ENCODE measurements at places on chromosomes 11 and 22.

DNA sequence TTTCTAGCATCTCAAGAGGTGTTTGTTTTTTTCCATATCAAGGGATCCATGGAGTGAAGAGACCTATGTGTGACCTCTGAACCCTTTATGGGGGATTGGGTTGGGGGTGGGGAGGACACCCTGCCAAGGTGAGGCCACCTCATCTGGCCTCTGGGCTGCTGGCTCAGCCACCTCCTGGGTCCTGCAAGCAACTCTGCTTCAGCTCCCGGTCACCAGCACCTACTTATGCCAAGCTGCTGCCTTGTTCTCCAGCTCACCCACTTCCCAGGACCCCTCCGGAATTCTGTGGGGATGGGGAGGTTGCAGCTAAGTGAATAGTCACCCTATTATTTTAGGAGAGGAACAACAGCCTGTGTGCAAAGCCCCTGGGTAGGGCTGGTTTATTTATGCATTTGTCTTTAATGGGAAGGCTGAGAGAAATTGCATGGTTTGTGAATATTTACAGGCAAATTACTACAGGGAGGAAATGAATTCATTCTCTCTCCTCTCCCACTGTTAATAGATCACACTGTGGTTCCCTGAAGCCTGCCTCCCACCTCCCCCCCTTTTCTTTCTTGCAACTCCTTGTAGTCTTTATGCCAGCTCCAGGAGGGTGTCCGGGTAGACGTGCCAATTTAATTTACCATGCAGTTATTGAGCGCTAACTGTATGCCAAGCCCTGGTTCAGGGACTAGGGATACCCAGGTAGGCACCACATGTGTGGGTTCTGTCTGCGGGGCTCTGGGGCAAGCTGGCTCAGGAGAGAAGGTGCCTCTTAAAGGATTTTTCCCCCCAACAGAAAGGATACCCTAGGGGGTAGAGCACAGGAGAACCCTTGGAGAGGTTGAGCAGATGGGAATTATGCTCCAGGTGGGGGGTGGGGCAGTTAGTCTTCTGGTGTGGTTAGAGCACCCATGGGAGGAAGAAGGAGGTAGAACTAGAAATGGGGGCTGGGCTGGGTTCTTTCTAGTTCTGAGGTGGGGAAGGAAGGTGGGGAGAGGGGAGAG lies 50.7 kb downstream of the TSPAN18 start:
- DNase-seq = no peak

DNA sequence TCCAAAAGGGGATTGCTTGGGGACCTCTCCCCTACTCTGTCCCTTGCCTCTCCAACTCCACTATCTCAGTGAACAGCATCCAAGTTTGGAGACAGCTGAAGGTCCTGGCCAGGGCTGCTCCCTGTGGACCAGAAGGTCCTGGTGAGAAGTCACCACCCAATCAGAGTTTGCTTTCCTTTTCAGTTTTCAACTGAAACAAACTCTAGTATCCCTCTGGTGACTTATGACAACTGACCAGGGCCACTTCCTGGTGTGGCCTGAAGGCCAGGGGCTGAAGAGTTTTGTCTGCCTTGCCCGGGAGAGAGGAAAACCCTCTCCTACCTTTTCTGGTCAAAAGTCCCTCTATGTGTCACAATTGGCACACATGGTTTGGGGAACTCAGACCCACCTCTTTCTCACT lies 5.1 kb downstream of the JAML start:
- DNase-seq = no peak

GRCh38 chr11:119676461-119677020 lies 52.5 kb downstream of the NECTIN1 start:
- no peak for DNase-seq

DNA sequence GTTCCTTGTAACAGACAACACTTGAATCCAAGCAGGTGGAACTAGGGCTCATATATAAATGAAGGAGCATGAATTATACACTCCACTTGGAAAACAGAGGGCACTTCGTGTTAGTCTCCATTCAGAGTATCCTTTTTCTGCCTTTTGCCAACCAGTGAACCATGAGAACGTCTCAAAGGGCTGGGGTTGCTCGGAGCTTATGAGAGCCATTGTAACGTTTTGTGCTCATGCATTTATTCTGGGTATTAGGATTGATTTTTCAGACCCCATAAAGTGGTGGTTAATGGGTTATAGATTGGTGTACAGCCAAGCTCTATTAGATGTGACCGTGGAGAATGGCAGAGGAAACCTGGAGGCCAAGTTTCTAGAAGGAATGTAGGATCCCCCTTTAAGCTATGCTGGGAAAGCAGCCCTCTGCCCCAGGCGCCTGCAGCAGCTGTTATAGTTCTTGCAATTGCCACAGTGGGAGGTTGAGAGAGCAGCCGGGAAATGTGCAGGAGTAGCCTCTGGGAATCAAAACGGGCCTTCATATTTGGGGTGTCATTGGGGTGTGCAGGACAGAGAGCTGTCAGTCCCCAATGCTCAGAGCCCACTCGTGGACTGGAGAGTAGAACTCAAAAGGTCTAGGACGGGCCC lies 54.6 kb upstream of the ASPHD2 start:
- no peak for DNase-seq

- DNase-seq = no peak
Observed at GRCh38 chr11:65291613-65292012, 23.1 kb upstream of the CDC42EP2 start.

- no peak for DNase-seq
Observed at GRCh38 chr11:130999992-131000770, 83.9 kb upstream of the SNX19 start.
